ENCODE measurements at places on chromosomes 6 and 20.

- DNase-seq = peak; percentile 67
Observed at GRCh38 chr6:36131511-36132245, 1.4 kb downstream of the MAPK13 start.

DNA sequence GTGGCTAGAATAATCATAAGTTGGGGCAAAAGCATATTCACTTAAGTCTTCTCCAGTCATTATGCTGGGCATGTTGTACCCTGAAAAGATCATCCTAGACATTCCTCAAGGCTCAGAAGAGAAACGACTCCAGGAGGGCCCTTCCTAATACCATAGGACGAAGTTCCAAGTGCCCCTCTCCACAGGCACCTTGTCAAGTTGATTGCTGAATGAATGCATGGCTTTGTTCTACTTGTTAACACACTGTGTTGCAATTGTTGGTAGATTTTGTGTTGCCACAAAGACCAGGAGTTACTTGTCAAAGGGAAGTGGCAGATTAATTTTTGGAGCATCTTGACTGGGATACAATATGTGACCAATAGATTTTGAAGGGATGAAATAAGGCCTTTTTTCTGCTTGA lies 194.3 kb upstream of the SMLR1 start:
- no peak for DNase-seq

DNA sequence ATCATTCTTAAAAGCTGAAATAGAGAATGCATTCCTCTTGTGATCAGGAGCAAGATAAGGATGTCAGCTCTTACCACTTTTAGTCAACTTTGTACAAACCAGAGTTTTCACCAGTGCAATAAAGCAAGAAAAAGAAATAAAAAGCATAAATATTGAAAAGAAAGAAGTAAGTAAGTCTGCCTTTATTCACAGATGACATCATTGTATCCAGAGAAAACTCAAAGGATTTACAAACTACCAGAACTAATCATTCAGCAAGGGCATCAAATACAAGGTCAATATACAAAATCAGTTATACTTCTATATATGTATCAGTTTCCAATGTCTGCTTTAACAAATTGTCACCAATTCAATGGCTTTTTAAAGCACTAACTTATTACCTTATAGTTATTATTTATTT lies 13.4 kb downstream of the TTLL9 start:
- DNase-seq = no peak

DNA sequence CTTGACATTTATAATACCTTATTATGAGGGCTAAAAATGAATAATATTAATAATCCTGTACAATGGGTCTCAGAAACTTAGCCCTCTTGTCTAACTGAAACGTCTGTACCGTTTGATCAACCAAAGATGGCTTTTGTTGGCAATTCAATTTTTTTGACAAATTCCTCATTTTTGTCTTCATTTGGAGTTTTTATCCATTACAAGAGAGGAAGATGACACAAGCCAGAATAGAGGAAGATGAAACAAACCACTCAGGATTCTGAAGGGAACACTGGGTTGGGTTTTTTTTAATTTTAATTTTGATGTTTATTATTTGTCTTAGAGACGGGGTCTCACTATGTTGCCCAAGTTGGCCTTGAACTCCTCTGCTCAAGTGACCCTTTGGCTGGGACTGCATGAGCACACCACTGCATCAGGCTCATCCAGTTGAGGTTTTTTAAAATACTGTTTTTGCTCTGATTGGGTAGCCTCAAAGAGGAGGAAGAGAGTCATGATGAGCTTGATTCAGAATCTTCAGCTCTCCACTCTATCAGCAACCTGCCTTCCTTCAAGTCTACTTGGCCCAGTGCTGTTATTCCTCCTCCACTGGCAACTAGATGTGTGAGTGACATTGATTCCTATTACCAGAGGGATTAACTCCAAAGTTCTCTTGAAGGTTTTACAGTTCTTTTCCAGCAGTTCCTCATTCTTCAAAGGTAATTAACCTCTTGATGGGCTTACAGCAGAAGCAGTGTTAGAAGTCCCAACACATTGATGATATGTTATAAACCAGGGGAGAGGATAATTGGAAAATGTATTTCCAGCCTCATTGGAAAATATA lies 71.3 kb downstream of the ATXN1 start:
- no peak for DNase-seq

- DNase-seq = no peak
Observed at GRCh38 chr20:45370571-45371160, 7.5 kb downstream of the TP53TG5 start.

GRCh38 chr20:24965065-24965919 lies 16.2 kb downstream of the CST7 start:
- DNase-seq = no peak

GRCh38 chr20:37544386-37544785 lies 16.7 kb upstream of the BLCAP start:
- DNase-seq = no peak

DNA sequence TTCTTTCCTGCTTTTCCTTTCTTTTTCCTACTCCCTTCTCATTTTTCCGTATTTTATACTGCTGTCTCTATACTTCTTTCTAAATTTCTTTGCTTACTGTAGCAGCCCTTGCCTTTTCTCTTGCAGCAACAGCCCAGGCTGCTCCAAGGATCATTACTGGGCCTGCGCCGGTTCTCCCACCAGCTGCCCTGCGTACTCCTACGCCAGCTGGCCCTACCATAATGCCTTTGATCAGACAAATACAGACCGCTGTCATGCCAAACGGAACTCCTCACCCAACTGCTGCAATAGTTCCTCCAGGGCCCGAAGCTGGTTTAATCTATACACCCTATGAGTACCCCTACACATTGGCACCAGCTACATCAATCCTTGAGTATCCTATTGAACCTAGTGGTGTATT lies 148.8 kb downstream of the QKI start:
- no peak for DNase-seq

GRCh38 chr20:46978951-46979491 lies 84.4 kb downstream of the EYA2 start:
- no peak for DNase-seq

DNA sequence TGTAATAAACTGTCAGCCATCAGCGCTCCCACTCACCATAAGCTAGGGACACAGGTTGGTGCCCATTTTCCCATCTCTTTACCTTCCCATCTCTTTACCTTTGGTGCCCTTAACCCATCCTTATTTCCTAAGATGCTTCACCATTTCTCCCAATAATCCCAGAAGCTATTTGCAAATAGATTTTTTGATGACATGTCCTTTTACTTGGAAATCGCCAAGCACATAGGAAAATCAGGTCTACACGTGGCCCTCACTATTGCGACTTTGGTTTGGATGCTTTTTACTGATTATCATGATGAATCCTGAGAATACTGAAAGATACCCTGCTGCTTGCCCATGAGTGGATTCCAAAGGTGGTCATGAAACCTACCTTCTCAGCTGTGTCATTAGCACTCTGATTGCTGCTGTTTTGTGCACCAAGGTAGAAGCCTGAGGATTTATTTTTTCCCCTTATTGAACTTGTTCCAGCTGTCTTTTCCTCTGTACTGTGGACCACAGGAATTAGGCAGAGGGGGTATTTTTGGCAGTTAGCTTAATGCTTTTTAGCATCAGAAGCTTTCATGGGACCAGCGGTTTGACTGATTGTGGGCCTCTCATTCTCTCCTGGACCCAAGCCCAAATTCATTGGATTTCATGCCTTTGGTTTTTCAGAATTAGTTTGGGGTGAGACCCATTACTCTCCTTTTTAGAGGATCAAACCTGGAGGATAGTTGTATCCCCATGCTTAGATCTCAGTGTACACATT lies 229.6 kb upstream of the RIN2 start:
- no peak for DNase-seq

DNA sequence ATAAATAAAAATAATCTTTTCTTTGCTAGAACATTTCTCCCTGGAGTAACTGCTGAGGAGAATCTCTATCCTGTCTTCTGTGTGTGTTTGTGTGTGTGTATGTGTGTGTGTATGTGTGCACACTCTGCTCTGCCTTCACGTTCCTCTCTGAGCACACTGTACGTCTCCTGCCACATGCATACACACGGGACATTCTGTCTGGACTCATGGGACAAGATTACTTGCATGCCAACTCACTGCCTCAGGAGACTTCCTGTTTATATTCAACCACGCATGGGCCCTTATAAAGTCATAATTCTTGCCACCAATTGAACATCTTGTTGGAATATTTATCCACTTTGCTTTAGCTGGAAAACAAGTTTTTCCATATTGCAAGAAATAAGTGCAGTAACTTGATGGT lies 930.6 kb downstream of the KIF16B start:
- DNase-seq = no peak

DNA sequence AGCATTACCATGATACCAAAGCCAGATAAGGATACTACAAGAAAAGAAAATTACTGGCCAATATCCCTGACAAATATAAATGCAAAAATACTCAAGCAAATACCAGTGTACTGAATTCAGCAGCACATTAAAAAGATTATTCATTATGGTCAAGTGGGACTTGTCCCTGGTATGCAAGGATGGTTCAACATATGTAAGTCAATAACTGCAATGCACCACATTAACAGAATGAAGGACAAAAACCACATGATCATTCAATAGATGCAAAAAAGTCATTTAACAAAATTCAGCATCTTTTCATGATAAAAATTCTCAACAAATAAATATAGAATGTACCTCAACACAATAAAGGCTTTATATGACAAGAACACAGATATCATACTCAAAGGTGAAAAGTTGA lies 9.1 kb upstream of the DEFB125 start:
- no peak for DNase-seq

GRCh38 chr6:13614126-13614925 lies 809 bp upstream of the NOL7 start:
- peak; percentile 17 for DNase-seq

- no peak for DNase-seq
Observed at GRCh38 chr6:89439014-89439413, 6.1 kb downstream of the ANKRD6 start.

GRCh38 chr20:54714817-54715216 lies 239.4 kb downstream of the DOK5 start:
- no peak for DNase-seq

- DNase-seq = no peak
Observed at GRCh38 chr6:142872376-142872775, 72.6 kb downstream of the HIVEP2 start.

DNA sequence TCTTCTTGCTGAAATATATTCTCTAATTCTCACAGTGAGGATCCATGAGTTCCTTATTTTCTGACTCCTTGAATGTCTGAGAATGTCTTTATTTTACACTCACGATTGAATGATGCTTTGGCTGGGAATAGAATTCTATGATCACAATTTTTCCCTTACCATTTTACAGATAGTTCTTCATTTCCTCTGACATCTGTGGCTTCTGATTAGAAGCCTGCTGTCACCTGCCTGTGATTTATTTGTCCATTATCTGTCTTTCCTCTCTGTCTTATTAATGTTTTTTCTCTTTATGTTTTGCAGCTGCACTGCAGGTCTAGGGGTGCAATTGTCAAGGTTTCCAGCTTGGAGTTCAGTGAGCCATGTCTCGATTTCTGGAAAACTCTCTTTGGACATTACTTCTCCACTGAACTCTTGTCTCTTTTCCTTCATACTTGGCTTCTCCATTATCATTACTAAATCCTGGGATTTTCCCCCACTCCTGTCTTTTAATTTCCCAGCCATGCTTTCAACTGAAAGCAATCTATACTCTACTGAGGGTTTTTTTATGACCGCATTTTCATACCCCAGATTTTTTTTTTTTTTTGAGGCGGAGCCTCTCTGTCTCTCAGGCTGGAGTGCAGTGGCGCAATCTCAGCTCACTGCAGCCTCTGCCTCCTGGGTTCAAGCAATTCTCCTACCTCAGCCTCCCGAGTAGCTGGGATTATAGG lies 121.2 kb upstream of the PRND start:
- DNase-seq = no peak

- no peak for DNase-seq
Observed at GRCh38 chr20:64144144-64144912, 19.9 kb upstream of the MYT1 start.

DNA sequence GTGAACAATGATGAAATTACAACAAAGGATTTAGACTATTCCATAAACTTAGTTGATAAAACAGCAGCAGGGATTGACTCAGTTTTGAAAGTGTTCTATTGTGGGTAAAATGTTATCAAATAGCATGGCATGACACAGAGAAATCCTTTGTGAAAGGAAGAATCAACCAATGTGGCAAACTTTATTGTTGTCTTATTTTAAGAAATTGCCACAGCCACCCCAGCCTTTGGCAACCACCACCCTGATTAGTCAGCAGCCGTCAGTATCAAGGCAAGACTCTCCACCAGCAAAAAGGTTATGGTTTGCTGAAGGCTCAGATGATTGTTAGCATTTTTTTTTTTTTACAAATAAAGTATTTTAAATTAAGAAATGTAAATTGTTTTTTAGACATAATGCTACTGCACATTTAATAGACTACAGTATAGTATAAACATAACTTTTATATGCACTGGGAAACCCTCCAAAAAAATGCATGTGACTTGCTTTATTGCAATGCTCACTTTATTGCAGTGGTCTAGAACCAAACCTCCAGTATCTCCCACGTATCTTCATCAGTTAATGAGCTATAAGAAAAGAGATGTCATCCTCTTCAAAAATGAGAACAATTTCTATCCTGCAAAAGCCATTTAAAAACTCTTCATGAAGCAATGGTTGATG lies 162.7 kb downstream of the SOBP start:
- DNase-seq = no peak

- no peak for DNase-seq
Observed at GRCh38 chr6:75266716-75267291, 17.8 kb downstream of the TMEM30A start.

DNA sequence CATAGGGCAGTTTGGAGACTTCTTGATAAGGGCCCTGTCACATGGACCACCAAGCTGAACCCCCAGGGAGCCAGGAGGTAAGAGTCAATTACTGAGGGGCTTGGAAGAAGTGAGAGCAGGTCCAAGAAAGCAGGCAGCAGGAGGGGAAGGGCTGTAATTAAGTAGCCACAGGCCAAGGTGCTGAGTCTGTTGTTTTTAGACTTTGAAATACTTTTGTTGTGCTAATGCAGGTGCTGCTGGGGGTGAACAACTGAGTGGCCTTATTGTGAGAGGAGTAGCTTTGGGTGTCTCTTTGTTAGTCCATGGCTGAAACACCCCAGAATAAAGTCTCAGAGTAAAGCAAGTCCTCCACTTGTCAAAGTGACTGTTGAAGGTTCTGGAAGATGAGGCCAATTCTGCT lies 267.0 kb upstream of the SUPT3H start:
- no peak for DNase-seq

DNA sequence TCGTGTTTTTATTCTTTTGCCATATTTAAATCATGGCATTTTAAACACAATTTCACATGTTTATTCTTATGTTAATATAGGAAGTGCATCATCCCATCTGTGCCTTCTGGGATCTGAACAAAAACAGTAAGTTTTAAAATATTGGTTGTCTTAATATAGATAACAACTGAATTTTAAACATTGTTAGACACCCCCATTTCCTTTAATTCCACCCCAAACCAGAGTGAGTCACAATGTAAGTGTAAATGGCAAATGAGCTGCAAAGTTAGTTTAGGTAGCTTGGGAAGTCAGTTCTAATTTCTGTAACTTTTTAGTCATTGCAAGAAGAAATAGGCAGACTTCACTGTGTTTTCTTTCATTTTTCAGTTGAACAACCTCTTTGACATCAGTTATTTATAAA lies 108.0 kb downstream of the ADGRG6 start:
- no peak for DNase-seq
